ENCODE measurements at places on chromosomes 5 and 9.

GRCh38 chr9:115305543-115305942 is 187.6 kb upstream of the TNC start:
- DNase-seq: no peak

DNA sequence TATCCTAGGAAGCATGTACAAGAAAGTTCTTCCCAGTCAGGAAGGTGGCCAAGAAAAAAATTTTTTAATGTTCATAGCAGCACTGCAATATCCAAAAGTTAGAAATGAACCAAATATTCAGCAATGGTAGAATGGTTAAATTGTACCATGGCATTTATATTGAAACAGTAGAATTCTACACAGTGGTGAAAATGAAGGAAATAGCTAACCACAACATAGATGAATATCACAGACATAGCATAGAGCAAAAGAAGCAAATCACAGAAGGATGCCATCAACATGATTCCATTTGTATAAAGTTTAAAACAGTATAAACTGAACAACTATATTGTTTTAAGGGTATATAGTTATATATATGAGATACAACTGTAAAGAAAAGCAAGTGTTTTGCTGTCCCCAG is 10.7 kb upstream of the ANKDD1B start:
- no peak for DNase-seq

GRCh38 chr5:143882520-143882919 is 70.6 kb downstream of the HMHB1 start:
- no peak for DNase-seq

- DNase-seq: no peak
These were observed 123.6 kb downstream of the SEMA6A start for GRCh38 chr5:116451066-116451465.

DNA sequence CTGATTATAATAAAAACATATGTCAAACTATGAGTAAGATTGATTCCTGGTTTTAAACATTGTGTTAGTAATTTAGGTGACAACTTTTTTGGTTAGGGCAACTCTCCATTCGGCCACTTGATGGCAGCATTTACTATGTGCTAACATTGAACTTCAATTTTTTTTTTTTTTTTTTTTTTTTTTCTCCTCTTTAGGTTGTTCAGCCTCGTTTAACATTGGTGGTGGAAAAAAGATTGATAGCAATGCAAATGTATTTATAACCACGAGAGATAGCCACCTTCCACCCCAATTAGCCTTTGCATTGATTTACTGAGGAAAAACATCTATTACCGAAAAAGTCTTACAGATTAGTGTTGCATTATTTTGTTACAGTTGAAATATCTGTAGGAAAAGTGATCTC is 159.1 kb downstream of the CSNK1G3 start:
- no peak for DNase-seq

GRCh38 chr9:17865881-17866280 is 287.0 kb downstream of the SH3GL2 start:
- DNase-seq: no peak

GRCh38 chr5:74895906-74896305 is 29.7 kb upstream of the FAM169A start:
- DNase-seq: no peak
